ENCODE measurements at places on chromosomes 6 and 20.

- no peak for DNase-seq
These were observed 26.8 kb downstream of the TRAM2 start for GRCh38 chr6:52550014-52550575.

DNA sequence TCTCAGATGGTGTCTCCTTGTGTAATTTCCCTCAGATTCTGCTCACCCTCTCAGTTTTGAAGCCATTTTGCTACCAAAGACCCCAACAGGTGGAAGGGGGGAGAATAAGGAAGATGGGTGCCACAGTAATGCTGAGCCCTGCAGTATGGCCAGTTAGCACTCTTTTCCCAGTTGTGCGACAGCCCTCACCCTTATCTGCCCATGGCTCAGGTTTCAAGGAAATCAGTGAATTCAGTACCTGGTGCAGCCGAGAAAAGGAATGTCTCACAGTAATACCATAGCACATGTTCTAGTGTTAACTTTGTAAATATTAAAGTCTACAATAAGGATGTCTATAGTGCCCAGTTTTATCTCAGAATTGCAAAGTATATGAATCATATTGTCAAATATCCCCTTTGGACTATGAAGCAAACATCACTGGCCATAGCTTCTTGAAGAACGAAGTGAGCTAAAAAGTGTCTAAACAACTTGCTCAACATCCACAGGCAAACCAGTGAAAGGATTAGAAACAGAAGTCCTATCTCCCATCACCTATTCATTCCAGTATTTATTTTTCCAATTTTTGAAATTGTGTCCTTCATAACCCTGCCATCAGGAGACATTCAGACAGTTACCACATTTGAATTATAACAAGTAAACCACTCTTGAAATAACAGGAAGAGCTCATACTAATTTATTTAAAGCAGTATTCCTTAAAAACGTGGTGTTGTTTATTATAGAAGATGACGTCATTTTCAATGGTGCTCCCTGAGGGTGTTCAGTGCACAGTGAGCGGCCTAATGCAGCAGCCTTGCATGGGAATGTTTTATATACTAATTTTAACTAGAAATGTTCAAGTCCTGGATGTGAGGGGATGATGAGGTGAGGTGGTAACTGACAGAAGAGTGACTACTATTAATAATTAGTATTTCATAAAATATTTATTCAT is 366.2 kb downstream of the TFAP2A start:
- DNase-seq = no peak

GRCh38 chr20:16947479-16947878 is 199.3 kb downstream of the OTOR start:
- DNase-seq = peak; percentile 11

GRCh38 chr6:130240232-130240631 is 17.5 kb upstream of the SAMD3 start:
- peak; percentile 82 for DNase-seq

GRCh38 chr6:111767752-111768430 is 105.4 kb downstream of the FYN start:
- DNase-seq = no peak

- DNase-seq = peak; percentile 31
These were observed 298.0 kb downstream of the QKI start for GRCh38 chr6:163712566-163712961.

Measured in GM03348 (cell line).